ENCODE measurements at places on chromosomes 11 and 22. TPM values are rescaled to one million over a fixed set of nuclear protein-coding genes. Genes with fewer than 3 reads are reported as not detected.

The SSTR3 gene
- 3.9 TPM for total RNA-seq

GRCh38 chr11:118305726-118306125 lies 1.2 kb downstream of the CD3E start:
- peaks cover 68% of the 10 kb centered on the region for H3K4me1 ChIP-seq
- H3K27ac ChIP-seq: peak overlapping the region; percentile 92

DNA sequence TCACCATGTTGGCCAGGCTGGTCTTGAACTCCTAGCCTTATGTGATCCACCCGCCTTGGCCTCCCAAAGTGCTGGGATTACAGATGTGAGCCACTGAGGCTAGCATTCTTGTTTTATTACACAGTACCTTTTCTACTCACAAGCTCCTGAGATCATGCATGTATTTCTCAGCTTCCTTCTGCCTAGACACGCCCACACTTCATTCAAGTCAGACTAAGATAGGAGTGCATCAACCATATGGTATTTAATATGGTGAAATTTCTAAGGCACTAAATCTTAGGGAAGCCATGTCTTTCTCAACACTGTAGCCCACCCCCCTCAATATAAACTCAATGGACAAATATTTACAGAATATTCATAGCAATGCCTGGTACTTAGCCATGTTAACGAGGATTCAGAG lies 62.1 kb downstream of the SLC25A17 start:
- no peaks in the 10 kb centered on the region for H3K27me3 ChIP-seq
- no peak overlapping the region for H3K4me3 ChIP-seq
- no peak overlapping the region for H3K27ac ChIP-seq

DNA sequence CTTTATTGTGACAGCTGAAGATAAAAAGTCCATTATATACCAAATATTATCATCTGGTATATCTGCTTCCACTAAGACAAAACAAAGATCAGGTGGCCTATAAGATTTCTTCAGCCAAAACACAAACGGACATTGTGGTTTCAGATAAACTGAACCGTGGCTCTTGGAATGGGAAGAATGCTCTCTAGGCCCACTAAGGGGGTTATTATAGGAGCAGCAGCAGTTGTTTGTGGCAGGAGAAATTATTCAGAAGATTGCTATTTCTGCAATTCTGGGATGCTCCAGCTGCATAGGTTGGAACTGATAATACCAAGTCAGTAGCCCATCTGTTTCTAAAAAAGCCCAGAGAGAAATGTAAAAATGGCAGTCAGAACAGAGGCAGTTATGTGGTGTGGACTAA lies 145.3 kb downstream of the NCAM1 start:
- H3K4me3 ChIP-seq: no peak overlapping the region
- H3K4me1 ChIP-seq: no peaks in the 10 kb centered on the region
- no peaks in the 10 kb centered on the region for H3K36me3 ChIP-seq
- no peaks in the 10 kb centered on the region for H3K27me3 ChIP-seq
- no peak overlapping the region for H3K27ac ChIP-seq
- DNase-seq: no peak

DNA sequence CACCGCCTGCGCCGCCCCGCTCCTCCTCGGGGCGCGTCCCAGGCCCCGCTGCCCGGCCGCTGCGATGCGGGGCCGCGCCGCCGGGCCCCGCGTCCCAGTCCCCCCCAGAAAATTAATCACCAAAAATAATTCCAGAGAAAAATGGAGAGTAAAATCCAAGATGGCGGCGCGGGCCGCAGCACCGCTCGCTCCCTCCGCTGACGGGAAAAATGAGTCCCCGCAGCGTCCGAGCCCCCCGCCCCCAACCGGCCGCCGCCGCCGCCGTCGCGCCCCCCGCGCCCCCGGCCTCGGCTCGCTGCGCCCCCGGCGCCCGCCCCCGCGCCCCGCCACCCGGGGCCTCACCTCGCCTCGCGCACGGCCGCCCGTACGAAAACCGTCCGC lies at the start of gene KMT5B:
Gene KMT5B (minus strand): TSS at position 162 of the 381 bp plus-strand sequence. CDS start 23,220 bp downstream, outside the sequence.
- peak within 1 kb of the TSS; percentile 89 for H3K4me3 ChIP-seq
- DNase-seq: peak; percentile 33
- peaks cover 30% of the 10 kb centered on the region for H3K4me1 ChIP-seq
- no peaks in the 10 kb centered on the region for H3K27me3 ChIP-seq
- H3K27ac ChIP-seq: peak within 1 kb of the TSS; percentile 88

Data from naive thymus-derived CD4-positive, alpha-beta T cell (primary cell).